ENCODE measurements at places on chromosomes 5 and 9.

DNA sequence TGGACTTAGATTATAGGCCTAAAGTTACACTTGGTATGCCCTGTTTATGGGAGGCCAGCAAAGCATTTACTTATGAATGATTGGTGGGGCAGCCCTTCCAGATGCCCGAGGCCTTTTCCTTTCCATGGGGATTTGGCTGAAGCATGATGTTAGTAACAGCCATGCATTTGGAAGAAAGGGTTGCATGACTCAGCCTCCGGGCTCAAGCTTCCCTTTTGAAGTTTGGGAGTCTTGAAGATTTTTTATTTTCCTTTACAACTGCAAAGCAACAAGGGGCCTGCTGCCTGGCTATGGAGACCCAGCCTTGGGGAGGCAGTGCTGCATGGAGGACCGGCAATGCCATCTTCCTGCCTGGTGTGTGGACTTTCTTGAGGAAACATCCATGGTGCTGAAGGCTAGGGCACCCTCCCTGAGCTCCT lies 244.7 kb downstream of the ICE1 start:
- DNase-seq, result no peak

- no peak for DNase-seq
Observed at GRCh38 chr5:154498591-154498990, 20.6 kb upstream of the HAND1 start.

- no peak for DNase-seq
Observed at GRCh38 chr5:159669559-159669958, 246.7 kb upstream of the ADRA1B start.

DNA sequence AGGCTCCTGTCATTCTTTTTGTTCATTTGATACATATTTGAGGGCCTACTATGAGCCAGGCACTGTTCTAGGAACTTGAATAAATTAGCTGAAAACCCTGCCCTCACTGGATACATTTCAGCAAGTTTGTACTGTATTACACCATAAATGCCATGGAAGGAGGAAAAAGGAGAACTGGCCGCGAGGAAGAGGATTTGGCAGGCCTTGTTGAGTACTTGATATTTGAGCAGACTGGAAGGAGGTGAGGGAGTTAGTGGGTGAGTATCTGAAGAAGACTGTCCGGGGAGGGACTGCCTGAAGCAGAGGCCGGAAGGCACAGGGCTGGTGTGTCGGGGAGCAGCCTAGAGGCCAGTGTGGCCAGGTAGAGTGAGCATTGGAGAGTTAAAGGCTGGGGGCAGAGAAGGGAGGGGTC lies 4.5 kb downstream of the SNX30 start:
- no peak for DNase-seq

DNA sequence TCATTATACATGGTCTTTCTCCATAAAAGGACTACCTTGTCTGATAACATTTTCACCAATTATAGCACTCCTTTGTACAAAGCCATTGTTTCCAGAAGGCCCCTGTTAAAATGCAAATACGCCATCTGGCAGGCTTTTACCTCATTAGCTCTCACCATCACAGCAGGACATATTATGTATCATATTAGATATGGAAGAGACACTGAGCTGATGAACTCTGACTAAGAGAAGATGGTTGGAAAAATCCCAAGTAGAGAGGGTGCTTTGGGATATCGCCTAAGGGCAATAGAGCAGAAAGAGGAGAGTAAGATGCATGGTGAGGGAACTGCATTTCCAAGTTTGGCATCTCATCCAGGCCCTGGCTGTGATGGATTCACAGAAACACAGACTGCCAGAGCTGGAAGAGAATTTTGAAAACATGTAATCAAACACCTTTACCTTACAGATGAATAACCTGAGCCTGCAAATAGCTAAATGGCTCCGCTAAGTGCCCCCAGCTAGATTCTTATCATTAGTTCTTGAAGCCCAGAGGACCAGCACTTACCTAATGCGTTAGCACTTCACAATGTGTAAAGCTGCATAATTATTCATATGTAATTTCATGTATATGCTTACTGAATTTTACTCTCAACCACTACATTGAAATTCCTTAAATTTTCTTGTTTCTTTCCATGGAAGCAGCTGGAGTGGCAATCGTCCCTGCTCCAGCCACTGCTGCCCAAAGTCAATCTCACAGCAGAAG lies 393.6 kb upstream of the IZUMO3 start:
- DNase-seq, result no peak

GRCh38 chr5:93915142-93915553 lies 173.7 kb upstream of the POU5F2 start:
- DNase-seq, result peak; percentile 4

- DNase-seq, result no peak
Observed at GRCh38 chr9:114950761-114951160, 20.4 kb upstream of the TNFSF8 start.

DNA sequence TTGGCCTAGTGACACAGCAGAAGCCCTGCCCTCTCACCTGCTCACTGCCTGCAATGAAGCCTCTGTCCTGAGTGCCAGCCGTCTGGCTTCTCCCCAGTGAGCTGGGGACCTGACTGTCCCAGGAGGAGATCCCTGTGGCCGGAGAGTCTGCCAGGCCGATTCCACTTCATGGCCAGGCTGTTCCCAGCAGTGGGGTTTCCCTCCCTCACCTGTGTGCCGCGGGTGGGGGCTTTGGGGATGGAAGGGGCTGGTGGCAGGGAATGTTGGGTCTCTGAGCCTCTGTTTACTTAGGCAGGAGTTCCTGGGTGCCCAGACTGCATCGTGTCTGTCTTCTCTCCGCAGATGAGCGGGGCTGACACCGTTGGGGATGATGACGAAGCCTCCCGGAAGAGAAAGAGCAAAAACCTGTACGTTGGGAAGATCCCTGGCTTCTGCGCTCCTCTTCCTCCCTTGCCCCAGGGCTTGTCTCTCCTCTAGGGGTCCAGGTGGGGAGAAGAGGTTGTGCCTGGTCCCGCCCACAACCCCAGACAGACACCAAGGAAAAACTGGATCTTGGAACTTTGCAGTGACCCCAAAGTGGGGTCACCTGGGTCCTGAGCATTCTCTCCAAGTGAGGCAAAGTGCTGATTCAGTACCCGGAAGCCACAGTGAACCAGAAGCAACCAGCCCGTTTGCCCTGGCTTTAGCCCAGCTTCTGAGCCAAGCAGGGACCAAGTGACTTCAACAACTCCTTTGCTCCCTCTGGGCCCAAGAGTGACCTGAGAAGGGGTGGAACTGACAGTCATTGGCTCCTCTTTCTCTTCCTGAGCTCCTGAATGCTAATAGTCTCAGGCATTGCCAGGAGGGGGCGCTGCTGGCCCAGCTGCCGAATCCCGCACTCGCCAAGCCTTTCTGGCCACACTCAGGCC lies 127.7 kb downstream of the RGS3 start:
- peak; percentile 86 for DNase-seq

All from COLO829 (cell line).